ENCODE measurements at places on chromosomes 2 and 18. TPM values are rescaled to one million over a fixed set of nuclear protein-coding genes. Genes with fewer than 3 reads are reported as not detected.

- no peak for DNase-seq
Observed at GRCh38 chr18:36658611-36659010, 170.2 kb downstream of the TPGS2 start.

- DNase-seq: no peak
Observed at GRCh38 chr2:134020608-134021007, 233.3 kb upstream of the MGAT5 start.

The QPCT gene
- total RNA-seq: 11.4 TPM

GRCh38 chr2:236835307-236836024 is 250.2 kb upstream of the COPS8 start:
- DNase-seq: no peak

DNA sequence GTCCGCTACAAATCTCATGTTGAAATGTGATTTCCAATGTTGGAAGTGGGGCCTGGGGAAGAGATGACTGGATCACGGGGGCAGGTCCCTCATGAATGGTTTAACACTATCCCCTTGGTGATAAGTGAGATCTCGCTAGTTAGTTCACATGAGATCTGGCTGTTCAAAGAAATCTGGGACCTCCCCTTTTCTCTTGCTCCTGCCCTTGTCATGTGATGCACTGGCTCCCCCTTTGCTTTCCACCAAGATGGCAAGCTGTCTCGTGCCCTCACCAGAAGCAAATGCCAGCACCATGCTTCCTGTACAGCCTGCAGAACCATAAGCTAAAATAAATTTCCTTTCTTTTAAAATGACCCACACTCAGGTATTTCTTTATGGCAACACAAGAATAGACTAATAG is 57.3 kb upstream of the C2orf15 start:
- no peak for DNase-seq

The RPRM gene
- total RNA-seq: 0.38 TPM

The EDAR gene
- 0.33 TPM for total RNA-seq
